ENCODE measurements at places on chromosomes 2 and 18. TPM values are rescaled to one million over a fixed set of nuclear protein-coding genes. Genes with fewer than 3 reads are reported as not detected.

GRCh38 chr2:12663306-12664037 is 53.3 kb upstream of the TRIB2 start:
- no peak for DNase-seq

The LPIN2 gene
- 49.3 TPM for total RNA-seq

DNA sequence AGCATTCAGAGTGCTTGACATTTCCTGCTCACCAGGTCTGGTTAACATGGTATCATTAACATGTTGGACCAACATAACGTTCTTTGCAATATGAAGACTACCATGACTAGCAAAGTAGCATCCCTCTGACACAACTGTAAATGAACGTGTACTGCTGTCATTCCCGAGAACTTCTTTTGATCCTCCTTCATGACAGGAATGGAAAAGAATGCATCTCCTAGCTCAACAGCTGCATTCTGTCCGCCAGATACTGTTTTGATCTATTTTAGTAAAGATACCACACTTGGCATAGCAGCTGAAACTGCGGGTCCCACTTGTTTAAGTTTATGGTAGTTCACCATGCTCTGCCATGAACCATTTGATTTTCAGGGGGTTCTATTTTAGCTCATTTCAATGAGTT is 144.2 kb upstream of the PARD3B start:
- DNase-seq: no peak

- no peak for DNase-seq
Observed at GRCh38 chr2:204336153-204336744, 209.0 kb upstream of the PARD3B start.

DNA sequence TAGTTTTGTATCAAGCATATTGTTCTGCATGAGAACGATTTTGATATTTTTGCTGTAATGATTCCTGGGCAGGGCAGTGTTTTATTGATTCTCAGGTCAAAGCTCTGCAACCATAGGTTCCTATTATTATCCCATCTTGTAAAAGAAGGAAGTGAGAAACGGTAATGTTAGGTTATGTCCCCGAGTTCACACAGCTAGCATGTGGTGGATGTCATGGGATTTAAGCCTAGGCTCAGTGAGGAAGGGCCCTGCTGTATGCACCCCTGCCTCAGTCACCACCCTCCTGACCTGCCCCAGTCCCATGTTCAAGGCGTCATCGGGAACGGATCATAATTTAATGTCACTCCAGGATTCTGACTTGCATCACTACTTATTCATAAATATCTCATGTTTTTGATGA is 10.7 kb downstream of the ACP1 start:
- DNase-seq: no peak

DNA sequence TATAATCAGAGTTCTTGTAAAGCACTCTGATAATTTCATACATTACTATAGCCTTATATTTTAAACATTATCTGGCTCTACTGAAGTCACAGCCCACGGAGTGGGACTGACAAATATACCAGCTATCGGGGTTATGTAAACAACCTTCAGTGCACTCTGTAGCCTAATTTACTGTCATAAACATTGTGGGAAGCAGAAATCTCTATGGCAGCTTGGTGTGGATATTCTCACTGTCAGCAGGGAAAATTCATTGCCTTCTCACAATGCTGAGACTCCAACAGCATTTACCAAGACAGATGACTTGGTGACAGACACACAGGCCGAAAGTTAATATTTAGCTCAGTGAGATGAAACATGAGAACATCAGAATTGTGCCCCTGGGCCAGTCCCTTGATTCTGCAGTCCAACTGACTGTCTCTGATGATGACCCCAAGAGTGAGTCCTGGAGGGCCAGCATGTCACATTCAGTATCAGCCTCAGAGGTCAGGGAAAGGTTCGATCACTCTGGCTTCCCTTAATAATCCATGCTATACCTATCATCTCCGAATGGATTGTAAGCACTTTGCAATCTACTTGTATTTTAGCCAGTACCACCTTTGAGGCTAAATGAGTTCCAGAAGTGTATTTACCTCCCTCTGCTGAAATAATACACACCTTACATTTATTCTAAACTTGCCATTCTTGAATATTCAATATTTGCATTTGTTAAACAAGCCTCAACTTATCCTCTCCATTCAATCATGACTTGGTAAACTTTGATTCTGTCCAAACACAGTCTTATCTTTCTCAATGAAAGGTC is 146.2 kb upstream of the OSR1 start:
- DNase-seq: no peak

DNA sequence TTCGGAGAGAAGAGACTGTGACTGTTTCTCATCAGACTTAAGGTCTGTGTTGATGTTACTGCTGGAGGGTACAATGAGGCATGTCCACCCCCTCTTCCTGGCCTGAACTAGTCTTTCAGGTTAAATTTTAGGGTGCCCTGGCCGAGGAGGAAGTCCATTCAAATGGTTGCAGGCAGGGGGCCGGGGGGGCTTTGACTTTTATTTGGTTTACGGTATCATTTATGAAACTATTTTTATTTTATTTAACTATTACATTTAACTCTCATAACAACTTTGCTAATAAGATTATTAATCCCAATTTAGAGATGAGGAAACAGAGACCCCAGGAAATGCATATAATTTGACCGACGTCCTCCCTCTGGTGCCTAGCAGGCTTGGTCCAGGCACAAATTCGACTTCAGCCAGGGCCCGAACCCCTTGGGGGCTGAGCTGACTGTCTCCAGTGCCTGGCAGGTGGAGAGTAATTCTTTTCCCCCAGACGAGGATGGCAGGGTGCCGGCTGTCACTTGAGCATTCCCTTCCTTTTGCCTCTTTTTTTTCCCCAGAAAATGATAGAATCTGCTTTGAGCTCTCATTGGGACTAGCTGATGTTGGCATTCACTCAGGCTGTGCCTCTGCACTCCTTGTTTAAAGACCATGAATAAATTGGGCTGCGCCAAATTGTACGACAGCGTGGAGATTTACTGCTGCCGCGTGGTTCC is 255.3 kb upstream of the SALL3 start:
- no peak for DNase-seq

DNA sequence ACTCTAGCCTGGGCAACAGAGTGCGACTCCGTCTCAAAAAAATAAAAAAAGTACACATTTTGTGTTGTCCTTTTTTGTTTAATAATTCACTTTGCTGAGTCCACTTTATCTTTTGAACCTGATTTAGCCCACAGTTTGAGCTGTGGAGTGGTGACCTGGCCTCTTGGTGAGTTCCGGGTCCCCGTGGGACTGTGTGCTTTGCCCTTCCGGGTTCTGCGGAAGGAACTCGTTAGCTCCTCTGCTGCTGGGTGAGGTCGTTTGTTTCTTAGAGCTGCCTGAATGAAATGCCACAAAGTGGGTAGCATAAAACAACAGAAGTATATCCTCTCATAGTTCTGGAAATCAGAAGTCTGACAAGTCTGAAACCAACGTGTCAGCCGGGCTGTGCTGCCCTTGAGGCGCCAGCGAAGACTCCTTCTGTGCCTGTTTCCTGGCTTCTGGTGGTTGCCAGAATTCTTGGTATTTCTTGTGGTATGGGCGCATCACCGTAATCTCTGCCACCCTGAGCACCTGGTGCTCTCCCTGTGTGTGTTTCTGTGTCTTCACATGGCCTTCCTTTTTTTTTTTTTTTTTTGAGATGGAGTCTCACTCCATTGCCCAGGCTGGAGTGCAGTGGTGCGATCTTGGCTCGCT is 3.5 kb downstream of the EFHD1 start:
- DNase-seq: no peak

GRCh38 chr2:146312899-146313298 is 1531.9 kb upstream of the ACVR2A start:
- no peak for DNase-seq

The MEP1B gene
- 0.54 TPM for total RNA-seq

- DNase-seq: no peak
Observed at GRCh38 chr2:192126912-192127311, 67.8 kb downstream of the TMEFF2 start.

GRCh38 chr18:25186871-25187270 is 165.1 kb downstream of the ZNF521 start:
- DNase-seq: no peak

- no peak for DNase-seq
Observed at GRCh38 chr2:54845514-54845913, 122.1 kb downstream of the EML6 start.

GRCh38 chr18:76568731-76569130 is 73.7 kb upstream of the ZNF516 start:
- DNase-seq: no peak

- DNase-seq: no peak
Observed at GRCh38 chr18:63405986-63406385, 16.3 kb downstream of the VPS4B start.

GRCh38 chr2:151299920-151300539 is 10.6 kb upstream of the NMI start:
- no peak for DNase-seq

- DNase-seq: no peak
Observed at GRCh38 chr2:242054406-242054805, 184.9 kb downstream of the RTP5 start.

The ERBB4 gene
- total RNA-seq: 154 TPM

- DNase-seq: no peak
Observed at GRCh38 chr2:207502577-207503198, 27.1 kb upstream of the CREB1 start.

DNA sequence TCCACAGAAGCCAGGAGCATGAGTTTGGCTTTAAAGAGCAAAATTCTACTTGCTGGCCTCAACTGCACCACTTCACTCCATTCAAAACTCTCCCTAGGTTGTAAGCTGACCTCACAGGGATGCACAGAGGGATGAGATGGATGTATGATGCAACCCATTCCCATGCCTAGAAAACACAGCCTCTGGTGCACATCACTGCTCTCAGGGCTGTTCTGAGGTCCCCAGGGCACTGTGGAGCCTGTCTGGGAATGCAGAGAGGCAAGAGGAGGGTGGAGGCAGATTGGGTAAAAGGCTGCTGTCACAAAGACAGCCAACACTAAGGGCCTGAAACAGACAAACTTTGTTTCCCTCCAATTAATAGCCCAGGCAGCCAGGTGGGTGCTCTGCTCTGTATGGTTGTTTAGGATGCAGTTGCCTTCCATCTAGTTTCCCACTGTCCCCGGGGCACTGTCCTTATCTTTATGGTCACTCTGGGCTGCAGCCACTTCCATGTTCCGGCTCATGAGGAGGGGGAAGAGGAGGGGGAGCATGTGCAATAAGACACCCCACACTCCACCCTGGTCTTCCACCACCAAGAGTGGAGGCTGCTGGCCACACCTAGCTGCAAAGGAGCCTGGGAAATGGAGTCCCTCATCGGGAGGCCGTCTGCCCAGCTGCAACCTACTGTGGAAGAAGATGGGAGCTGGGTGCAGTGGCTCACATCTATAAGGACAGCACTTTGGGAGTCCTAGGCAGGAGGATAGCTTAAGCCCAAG is 7.0 kb downstream of the GPR45 start:
- DNase-seq: no peak

DNA sequence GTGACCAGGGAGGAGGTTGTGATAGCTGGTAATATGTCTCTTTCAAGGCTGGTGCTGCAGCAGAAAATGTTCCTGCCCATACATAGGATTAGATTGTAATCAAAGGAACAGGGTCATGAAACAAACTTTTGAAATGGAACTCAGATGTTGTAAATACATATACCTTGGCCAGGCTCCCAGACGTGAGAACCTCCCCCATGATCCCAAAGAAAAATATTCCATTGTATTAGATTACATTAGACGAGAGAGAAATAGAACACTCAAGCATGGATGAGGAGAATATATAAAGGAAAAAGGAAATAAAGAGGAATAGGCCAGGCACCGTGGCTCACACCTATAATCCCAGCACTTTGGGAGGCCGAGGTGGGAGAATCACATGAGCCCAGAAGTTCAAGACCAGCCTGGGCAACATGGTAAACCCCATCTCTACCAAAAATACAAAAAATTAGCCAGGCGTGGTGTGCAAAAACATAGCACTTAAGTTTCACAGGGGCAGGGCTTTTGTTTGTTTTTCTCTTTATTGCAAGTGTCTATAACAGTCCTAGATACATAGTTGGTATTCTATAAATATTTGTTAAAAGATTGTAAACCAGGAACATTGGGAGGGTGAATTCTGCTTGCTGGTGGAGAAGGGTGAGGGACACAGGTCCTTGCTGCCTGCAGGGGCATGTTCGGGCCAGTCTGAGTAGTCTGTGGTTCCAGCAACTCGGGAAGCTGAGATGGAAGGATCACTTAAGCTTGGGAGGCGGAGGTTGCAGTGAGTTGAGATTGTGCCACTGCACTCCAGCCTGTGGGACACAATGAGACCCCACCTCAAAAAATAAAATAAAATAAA is 52.8 kb downstream of the RPL37A start:
- no peak for DNase-seq

The VWA3B gene
- total RNA-seq: 0.73 TPM

- peak; percentile 30 for DNase-seq
Observed at GRCh38 chr2:111116843-111117597, 3.7 kb upstream of the BCL2L11 start.

- no peak for DNase-seq
Observed at GRCh38 chr2:206585335-206585734, 57.0 kb upstream of the FAM237A start.

The UGT1A8 gene
- not detected for total RNA-seq

DNA sequence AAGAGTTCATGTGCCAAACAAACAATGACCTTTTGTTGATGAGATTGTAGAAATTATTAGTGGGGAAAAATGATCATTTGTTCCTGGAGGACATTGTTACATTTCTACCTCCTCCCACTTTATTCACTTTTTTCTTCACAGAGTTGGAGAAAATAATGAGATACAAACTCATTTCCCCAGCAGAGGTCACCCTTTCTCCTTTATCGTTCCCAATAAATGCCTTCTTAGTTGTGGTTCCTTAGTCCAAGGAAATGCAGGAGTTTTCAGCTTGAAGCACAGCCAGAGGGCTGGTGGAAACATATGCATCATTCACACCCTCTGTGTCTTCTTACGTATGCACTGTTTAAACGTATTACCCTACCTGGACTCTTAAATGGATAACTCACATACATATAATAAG is 108.8 kb downstream of the SLC4A3 start:
- DNase-seq: peak; percentile 40

DNA sequence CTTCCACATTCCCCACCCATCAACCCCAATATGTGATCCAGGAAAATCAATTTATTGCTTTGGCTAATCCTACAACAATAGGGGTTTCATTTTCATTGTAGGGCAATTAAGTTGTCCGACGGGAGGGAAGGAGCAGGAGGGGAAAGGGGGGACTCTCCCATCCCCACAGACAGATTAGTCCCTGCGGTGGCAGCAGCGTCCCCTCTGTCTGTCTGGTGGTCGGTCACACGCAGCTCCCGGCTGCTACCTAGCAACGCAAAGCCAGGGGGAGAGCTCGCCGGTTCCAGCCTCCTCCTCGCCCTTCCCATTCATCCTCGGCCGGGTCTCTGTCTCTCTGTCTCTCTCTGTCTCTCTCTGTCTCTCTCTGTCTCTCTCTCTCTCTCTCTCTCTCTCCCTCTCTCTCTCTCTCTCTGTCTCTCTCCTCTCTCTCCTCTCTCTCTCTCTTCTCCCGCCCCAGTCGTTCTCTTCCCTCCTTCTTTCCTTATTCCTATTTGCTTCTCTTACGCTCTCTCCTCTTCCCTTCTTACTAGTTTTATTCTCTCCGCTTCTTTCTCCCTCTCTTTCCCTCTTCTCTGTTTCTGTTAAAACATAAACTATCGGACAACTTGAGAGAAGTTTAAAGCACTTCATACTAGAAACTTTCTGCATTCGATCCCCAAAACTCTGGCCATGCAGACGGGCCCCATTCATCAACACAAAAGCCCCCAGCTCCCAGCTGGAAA is 1.2 kb downstream of the LRP2 start:
- DNase-seq: no peak

Data from cerebellum (tissue), 4 donors.